ENCODE measurements at places on chromosomes 5 and 9.

- ATAC-seq, result no peak
These were observed 91.6 kb downstream of the CFAP90 start for GRCh38 chr5:7759257-7759871.

GRCh38 chr5:14148890-14149671, 5.9 kb downstream of the TRIO start:
- no peak for ATAC-seq

GRCh38 chr5:11468334-11469039, 435.8 kb downstream of the CTNND2 start:
- no peak for ATAC-seq

DNA sequence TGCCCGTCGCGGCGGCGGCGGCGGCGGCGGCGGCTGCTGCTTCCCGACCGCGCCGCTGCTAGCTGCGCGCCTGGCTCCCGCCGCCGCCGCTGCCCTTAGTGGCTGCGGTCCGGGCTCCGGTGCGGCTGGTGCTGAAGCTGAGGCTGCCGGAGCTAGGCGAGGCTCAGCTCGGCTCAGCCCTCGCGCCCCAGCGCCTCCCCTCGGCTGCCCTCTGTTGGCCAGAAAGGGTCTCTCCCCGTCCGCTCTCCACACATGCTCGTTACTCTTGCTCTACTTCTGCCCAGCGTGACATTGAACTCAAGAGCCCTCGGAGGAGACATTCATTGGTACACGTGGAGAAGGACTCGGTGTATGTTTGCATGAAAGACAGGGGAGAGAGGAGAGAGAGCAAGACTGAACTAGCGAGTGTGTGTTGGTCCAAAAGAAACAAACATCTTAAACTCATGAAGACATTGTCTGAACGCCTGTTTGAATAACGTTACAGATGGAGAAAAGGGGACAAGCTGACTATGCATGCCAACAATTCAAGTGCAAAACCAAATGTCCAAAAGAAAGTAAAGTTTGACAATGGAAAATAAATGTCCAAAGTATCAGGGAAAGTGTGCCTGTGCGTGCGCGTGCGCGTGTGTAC, at the start of gene HCN1:
Gene HCN1 (minus strand): TSS at position 175 of the 631 bp plus-strand sequence.
- ATAC-seq, result peak; percentile 100

GRCh38 chr5:139635191-139635590, 13.0 kb upstream of the CXXC5 start:
- no peak for ATAC-seq

DNA sequence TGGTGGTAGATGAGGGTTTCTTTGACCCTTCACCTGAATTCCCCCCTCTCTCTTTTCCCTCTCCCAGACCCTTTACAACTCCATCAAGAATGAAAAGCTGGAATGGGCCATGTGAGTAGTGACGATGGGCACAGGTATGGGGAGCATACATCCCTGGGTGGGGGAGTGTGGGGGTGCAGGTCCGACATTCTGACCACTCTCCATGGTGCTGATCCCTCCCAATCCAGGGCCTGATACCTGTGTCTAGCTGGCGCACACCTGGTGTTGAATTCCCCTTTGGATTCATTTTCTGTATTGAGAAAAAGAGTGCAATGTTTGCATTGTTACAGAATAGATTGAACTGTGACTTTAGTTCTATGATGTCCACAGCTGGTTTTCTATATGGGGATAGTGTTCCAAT, 40.0 kb downstream of the PSD2 start:
- ATAC-seq, result no peak

DNA sequence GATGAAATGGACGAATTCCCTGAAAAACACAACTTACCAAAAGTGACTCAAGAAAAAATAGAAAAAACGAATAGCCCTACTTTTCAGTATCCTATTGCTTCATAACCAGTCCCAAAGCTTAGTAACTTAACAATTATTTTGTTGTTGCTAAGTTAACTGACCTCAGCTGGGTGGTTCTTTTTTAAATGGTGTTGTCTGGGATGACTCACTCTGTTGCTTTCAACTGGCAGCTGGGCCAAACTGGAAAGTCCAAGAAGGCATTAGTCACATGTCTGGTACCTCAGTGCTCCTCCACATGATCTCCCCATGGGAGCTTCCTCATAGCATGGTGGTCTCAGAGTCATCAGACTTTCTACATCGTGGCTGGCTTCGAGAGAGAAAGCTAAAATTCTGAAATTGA, 47.8 kb upstream of the ADAMTS2 start:
- ATAC-seq, result no peak

DNA sequence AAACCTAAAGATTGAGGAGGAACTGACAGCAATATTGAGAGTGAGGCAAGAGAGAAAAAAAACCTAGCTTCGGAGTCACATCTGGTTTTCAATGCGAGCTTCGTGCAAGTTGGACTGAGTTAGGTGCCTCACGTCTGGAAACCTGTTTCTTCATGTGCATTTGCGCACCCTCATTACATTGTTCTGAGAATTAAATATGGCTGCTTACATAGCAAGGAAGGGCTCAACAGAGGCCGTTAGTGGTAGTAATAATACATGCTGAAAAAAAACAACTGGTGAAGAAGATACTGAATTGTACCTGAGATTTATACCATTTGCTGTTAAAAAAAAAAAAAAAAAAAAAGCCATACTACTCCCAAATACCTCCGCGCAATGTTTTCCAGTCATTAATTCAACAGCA, 18.6 kb downstream of the DNAJA1 start:
- peak; percentile 8 for ATAC-seq

- ATAC-seq, result no peak
These were observed 25.2 kb downstream of the CYFIP2 start for GRCh38 chr5:157290981-157291711.

DNA sequence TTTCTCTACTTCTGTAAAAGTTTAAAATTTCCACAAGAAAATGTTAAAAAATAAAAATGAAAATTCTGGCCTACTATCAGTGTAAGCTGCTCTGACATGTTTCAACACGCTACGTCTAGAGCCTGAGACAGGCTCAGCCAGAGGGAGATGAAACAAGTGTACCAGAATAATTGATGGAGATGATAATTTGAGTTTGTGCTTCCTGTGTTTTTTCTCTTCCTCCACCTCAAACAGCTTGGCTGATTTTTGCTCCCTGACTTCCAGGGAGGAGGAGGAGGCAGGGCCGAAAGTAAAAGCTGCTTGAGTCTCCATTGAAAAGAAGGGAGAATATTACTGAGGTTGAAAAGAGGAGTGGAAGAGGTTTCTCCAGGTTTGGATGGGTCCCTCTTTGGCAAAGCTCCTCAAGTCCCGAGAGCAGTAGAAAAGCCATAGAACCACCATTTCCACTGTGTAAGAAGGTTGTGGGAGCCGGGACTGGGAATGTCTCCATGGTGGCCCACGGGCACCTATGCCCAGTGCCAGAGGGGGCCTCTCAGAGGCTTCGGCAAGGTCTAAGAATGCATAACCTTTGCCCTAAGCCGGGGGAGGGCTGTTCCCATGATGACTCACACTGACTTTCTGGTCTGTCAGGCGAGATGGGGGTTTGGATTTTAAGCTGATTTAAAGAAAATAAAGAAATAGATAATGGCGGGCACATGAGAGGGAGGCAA, 95.1 kb downstream of the HRH2 start:
- no peak for ATAC-seq

DNA sequence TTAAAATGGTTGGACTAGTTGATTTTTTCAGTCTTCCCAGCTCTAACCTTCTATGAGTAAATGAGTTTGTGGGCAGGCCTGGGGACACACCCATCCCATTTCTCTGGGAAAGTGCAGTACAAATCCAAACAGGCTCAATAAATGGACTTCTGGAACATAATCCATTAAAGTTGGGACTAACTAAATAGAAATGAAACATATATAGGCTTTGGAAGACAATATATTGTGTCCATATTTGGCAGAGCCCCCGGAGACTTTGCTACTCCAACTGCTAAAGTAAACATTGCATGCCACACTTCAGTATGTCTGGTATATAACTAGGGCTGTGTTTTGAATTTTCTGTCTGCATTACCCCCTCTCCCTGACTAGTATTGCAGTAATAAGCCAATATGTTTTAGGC, 191.4 kb upstream of the DAB2 start:
- no peak for ATAC-seq

DNA sequence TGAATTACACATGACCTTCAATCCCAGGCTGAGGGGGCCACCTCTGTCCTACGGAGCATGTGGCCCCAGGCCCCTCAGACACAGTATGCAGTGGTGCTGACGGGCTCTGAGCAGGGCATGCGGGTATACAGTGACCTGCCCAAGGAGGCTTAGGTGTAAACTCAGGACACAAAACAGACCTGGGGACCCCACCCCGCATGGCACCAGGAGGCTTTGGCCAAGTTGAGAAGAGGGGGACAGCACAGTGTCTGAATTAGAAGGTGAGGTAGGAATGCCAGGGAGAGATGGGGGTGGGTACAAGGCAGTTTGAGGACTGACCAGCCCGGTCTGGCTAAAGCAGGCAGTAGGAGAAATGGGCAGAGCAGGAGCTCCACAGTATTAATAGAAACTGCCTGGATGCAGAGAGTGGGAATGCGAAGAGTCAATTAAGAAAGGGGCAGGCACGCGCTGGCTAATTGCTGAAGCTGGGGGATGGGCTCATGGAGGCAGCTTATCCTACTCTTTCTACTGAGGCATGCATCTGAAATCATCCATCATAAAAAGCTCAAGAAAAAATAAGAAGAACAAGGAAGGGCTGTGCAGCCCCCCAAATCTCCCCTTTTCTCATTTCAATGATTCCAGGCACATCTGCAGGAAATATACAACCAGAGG, 109.0 kb downstream of the GABBR2 start:
- ATAC-seq, result no peak

DNA sequence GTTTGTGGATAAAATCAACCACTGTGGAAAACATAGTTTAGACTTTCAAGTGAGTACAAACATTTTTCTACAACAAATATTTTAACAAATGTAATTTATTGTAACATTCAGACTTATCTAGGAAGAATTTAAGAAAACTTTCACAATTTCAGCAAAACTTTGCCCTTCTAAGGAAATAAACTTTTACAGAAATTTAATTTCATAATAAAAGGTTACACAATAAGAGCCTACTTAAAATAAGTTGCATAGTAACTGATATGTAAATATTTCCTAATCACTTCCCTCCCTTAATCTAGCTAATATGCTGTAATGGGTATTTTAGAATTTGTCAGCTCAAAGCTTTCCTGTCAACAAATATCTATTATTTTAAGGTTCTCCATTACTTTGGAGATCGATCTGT, 1899.9 kb downstream of the MAT2B start:
- no peak for ATAC-seq

- ATAC-seq, result no peak
These were observed at the start of gene LRRC26 for GRCh38 chr9:137169896-137170358. TSS of gene LRRC26 (minus strand) at chr9:137170051. CDS start at chr9:137169943, 108 bp downstream.

GRCh38 chr5:156594406-156594805, 255.7 kb upstream of the PPP1R2B start:
- no peak for ATAC-seq

DNA sequence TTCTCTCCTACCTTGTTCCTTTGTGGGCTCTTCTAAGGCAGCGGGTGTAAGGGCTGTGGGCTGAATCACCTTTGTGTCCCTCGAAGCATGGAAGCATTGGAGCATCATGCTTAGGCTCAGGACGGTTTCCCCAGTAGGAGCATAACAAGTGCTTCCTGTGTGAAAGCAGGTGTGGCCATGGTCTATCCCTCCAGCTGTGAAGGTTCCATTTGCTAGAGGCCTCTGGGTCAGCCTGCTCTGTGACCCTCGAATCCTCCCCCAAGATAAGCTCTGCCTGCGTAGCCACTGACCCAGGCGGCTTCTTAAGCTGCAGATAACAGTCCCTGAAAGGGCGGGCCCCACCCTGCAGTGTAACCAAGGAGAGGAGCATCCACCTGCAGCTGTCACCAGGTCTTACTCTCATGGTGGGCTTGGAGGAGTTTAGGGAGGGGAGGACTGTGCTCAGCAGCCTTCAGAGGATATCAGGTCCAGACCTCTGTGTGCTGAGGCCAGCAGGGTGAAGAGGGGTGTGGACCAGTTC, 8.4 kb upstream of the NDST1 start:
- no peak for ATAC-seq

DNA sequence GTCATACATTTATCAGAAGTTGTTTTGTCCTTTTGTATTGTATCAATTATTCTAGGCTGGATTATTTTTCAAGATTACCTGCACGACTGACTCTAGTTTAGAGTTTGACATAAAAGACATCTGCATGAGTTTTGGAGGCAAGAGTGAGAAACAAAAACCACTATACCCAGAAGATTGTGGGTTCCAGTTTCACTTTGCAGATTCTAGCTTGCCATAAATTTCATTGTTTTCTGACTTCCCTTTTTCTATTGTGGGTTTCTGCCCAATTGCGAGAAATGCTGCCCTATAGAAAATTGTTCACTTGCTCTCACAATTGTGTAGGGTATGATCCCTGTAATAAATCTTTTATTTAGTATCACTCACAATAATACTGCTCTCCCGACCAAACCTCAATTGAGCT, 1043.4 kb upstream of the CDH10 start:
- ATAC-seq, result no peak

DNA sequence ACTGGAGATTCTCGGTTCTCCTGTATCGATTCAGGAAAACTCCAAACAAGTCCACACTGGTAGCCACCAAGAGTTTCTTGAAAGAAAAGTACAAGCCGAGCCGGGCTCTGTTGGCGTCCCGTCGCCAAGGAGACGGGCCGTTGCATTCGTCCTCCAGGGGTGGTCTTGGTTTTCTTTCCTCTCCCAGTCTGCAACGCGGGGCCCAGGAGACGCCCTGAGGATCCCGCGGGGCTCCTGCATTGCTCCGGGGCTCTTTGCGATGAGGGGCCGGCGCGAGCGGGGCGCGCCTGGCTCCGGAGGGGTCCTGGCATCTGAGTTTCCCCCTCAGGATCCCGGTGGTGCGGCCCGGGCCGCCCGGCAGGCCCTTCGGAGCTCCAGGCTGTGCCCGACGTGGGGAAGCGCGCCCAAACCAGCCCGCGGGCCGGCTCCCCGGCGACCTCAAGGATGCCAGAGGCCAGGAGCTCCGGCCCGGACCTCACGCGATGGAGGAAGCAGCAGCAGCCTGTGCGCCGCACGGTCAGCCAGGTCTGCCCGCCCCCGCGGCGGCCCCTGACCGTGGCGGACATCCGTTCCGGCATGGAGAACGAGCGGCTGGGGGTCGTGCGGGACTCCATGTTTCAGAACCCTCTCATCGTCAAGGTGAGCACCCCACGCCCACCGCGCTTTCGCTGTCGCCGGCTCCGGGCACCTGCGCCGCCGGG, at the start of gene CFAP77:
Gene CFAP77 (plus strand): TSS at position 384 of the 701 bp plus-strand sequence. CDS start 61 bp downstream, at position 445.
- peak; percentile 85 for ATAC-seq

- ATAC-seq, result no peak
These were observed 11.3 kb downstream of the FRMD3 start for GRCh38 chr9:83526901-83527300.

DNA sequence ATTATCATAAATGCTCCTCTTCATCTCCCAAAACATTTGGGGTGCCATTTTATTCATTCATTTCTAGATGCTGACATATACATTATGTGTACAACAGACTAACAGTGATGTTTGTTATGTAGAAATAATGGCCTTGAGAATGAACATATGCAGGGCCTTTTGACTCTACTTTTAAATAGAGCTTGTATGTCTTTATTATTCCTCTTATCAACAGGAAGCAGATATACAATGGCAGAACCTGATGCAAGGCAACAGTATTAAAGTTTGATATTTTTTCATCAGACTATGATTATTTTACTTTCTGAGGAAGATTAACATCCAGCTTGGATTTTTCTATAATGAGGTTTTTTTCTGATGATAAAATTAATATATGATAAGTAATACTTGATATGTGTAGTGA, 44.1 kb downstream of the SNX18 start:
- no peak for ATAC-seq
